ENCODE measurements at places on chromosomes 5 and 9.

GRCh38 chr5:152932621-152933020 lies 527.5 kb upstream of the NMUR2 start:
- DNase-seq, result no peak

DNA sequence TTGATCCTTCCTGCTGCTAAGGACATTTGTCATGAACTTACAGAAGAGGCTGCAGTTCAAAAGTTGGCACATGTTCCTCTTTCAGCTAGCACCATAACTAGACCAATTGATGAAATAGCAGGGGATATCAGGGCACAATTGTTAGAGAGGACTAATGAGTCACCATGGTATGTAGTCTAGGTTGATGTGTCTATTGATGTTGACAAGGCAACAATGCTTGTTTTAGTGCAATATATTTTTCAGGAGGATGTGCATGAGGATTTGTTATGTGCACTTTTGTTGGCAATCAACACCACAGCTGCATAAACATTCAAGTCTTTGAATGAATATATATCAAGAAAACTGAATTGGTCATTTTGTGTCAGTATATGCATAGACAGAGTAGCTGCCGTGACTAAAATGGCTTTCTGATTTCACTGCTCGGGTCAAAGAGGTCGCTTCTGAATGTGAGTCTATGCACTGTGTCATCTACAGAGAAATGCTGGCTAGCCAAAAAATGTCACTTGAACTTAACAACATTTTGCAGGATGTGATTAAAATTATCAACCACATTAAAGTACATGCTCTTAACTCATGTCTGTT lies 68.0 kb downstream of the FGF10 start:
- DNase-seq, result no peak

DNA sequence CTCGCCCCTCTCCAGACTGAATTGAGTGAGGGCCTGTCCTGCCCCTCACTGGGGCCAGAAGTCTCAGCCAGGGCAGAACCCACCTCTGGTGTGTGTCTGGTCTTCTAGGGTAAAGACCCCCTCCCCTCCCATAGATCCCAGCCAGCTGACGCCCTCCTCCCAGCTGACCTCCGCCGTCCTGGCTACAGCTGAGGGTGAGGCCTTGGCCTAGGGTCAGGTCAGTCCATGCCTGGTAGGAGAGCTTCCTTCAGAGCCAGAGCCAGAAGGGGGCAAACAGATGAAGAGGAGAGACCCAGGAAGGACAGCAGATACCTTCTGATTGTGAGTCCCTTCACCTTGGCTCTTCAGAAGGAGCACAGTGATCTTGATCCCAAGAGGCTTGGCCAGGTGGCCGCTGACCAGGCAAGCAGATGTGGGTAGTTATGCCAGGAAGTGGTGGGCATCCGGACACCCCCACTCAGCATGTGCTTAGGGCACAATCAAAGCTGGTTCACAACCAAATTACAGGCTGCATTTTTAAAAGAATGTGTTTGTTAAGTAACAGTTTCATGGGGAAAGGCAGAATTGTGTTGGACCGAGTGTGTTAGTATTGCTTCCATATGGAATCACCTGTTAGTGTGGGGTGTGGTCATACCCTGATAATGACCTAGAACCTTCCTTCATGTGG lies 29.9 kb downstream of the JADE2 start:
- no peak for DNase-seq

GRCh38 chr9:131879181-131879910 lies 139.5 kb upstream of the RAPGEF1 start:
- no peak for DNase-seq

DNA sequence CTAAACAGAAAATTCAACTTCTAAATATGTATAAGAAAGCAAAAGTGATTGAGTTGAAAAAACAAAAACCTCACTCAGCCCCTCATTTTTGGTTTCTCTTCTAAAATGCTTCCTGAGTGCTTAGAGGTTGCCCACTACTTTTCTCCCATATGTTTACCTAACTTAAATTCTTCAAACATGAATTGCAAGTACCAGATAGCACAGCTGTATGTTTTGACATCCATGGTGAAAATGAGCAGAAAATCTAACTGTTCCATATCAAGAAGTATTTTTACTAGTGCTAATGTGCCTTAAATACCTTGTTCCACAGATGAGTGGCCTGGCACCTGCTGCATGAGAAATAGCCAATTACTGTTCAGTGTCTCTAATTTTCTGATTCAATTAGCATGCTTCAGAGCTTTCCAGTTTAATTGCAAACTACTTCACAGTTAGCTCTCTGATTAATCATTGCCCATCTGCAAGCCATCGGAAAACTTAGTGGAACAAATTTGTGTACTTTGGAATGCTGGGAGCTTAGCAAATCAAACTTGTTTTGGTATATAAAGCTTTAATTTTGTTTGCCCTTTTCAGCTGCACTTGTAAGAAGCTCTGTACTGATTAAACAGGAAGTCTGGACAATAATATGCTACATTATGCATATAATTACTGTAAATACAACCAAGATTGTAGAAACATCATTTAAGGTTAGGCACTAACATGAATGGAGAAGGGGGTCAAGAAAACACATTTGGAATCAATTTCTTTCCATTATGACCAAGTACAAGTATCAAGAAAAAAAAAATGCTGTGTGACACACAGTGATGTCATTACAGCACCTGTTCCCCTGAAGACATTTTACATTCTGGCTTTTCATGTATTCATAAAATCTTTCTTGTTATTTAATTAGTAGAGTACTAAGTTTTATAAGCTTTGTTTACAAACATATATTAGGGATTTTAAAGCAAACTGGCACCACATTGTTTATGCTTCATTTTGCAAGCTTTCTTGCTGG lies 65.6 kb downstream of the POU5F2 start:
- no peak for DNase-seq

DNA sequence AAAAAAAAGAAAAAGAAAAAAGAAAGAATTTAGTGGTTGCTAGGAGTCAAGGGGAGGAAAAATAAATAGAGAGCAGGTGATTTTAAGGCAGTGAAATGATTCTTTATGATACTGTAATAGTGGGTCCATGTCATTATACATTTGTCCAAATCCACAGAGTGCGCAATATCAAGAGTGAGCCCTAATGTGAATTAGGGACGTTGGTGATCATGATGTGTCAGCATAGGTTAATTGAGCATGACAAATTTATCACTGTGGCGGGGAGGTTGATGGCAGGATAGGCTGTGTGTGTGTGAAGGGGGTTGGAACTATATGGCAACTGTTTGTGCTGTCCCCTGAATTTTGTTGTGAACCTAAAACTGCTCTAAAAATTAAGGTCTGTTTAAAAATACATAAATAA lies 357.8 kb downstream of the ICE1 start:
- DNase-seq, result no peak

All from SW 1271 (cell line).